ENCODE measurements at places on chromosomes 5 and 9. TPM values are rescaled to one million over a fixed set of nuclear protein-coding genes. Genes with fewer than 3 reads are reported as not detected.

CAPSL gene
- not detected for total RNA-seq

DNA sequence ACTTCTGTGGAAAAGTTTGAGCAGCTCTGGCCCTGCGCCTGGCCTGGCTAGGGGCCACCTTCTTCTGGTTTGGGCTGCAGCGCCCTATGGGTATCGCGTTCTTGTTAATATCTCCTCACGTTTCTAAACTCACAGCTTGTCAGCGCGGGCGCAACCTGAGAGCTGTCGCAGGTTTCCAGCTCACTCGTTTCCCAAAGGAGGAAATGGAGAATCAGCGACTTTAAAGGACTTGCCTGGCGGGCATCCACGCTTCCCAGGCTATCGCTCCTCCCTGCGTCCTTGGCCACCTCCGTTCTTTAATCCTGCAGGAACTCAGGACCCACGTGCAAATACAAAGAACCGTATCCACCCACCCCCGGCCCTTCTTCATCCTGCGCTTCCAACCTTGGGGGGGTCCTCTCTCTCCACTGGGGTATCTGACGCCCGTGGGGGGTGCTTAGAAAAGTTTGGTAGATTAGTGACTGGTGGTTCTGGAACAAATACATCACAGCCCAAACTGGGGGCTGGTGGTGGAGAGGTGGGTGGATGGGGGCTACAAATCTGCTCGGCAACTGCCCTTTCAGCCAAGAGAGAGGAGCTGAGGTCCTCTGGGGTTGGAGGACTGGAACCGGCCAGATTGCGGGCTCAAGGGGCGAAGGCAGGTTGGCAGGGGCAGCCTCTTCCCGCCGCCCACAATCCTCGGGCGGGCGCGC lies 578 bp upstream of the PSAT1 start:
- DNase-seq = no peak

- DNase-seq = peak; percentile 31
Observed at GRCh38 chr9:95373782-95374487, 56.4 kb upstream of the FANCC start.

SERF1A gene
- total RNA-seq = 14.4 TPM

GRCh38 chr5:31982621-31983020 lies 191.5 kb downstream of the GOLPH3 start:
- no peak for DNase-seq

GRCh38 chr5:32030222-32030621 lies 143.9 kb downstream of the GOLPH3 start:
- no peak for DNase-seq

- no peak for DNase-seq
Observed at GRCh38 chr5:12335938-12336337, 431.7 kb upstream of the CTNND2 start.

DNA sequence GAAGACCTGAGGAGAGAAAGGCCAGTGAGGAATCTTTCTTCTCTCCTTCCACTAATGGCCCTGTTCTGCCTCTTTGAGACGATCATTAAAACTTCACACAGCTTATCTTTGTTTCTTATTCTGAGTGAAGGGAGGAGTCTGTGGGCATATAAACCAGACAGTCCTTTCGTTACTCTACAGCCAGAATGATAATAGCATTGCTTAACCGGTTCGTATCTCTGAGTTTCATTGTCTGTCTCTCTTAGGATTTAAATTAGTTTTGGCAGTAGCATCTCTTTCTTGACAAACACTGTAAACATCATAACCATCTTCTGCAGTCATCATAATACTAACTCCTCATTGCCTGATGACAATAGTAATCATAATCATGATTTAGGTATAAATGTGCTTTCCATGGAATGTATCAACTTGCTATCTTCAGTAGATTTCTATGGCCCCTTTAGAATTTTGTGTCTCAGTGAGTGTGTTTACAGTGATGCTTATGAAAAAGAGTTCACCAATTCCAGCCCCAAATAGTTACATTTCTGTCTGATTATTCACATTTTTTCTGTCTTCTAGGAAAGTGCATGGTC lies 618.8 kb upstream of the KLF4 start:
- DNase-seq = no peak

PTPRD gene
- 85.4 TPM for total RNA-seq

DNA sequence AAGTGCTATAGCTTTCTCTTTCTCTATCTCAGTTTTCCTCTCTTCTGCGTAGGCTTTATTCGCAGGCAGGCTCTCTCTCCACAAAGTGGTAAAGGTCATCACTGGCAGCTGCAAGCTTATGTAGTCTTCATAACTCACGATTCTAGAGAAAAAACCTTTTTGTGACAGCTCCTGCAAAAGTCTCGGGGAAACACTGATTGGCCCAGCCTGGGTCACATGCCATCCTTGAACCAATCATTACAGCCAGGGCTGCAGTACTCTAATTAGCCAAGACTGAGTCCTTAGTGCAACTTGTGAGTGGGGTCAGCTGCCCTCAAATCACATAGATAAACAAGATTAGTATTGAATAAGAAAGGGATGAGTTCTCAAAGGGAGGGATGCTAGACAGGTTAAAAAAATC lies 18.3 kb upstream of the FRMPD1 start:
- no peak for DNase-seq

TXNDC8 gene
- not detected for total RNA-seq

TRIM52 gene
- total RNA-seq = 1.9 TPM

PCDHB9 gene
- total RNA-seq = 0.17 TPM

GRCh38 chr5:154309805-154310204 lies 119.3 kb downstream of the GALNT10 start:
- no peak for DNase-seq

CENPK gene
- 21.4 TPM for total RNA-seq

DNA sequence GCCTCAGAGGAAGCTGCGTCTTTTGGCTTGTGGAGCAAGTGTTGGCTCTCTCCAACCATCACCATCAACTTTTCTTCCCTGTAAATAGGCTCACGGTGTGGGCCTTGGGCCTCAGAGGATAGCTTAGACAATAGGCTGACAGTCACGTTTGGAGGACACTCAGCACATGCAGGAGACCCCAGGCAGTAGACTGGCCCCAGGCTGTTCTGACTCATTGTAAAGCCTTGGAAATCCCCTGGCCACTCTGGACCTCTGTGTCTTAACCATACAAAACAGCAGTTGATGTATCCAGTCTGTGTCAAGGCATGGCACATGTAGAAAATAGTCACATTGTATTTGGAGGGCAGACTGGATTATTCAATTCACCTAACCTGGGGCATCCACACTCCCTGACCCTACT lies 18.6 kb downstream of the CD74 start:
- DNase-seq = peak; percentile 9

NTNG2 gene
- total RNA-seq = 0.17 TPM

GADD45G gene
- total RNA-seq = 0.20 TPM

DNA sequence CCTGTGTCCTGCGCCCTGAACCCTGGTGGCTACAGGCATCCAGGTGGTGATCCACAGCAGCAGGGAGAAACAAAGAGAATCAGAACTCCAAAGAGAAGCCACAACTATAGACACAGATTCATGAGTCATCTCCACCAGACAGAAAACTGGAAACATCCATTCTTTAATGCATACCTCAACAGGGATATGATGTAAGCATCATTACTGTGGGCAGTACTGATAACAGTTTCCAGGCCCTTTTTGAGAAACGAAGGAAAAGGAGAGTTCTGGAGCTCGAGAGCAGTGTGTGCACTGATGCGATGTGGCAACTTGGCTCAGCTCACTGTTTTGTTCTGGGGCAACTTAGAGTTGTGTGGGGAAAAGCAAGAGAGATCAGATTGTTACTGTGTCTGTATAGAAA lies 215.6 kb upstream of the ADAMTS16 start:
- DNase-seq = peak; percentile 49

GRCh38 chr9:746661-747434 lies 94.6 kb upstream of the DMRT1 start:
- no peak for DNase-seq

DNA sequence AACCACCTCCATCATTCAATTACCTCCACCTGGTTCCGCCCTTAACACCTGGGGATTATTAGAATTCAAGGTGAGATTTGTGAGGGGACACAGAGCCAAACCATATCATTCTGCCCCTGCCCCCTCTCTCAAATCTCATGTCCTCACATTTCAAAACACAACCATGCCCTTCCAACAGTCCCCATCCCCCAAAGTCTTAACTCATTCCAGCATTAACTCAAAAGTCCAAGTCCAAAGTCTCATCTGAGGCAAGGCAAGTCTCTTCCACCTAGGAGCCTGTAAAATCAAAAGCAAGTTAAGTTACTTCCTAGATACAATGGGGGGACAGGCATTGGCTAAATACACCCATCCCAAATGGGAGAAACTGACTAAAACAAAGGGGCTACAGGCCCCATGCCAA lies 18.8 kb downstream of the PSIP1 start:
- DNase-seq = no peak

DNA sequence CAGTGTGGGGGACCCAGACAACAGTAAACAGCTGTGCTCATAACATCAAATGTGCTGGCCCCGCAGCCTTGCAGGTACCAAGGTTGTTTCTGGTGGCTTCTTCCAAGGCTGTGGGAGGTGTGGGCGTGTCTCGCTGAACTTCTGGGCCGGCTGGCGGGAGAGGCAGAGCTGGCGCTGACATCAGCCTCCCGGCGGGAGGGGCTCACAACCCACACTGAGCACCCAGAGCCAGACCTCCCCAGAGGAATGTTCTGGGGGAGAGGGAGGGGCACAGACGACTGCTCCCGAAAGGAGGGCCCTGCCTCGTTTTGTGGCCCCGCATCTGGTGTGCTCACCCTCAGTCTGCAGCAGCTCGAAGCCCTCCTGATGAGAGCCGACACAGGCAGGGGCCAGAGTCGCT lies 6.9 kb upstream of the SLC12A7 start:
- DNase-seq = no peak

PCDHAC1 gene
- total RNA-seq = 2.7 TPM

REXO4 gene
- total RNA-seq = 10.8 TPM

GRCh38 chr5:13244151-13244550 lies 700.3 kb downstream of the DNAH5 start:
- no peak for DNase-seq

GRCh38 chr9:4886698-4887097 lies 94.0 kb downstream of the RCL1 start:
- DNase-seq = peak; percentile 98

DNA sequence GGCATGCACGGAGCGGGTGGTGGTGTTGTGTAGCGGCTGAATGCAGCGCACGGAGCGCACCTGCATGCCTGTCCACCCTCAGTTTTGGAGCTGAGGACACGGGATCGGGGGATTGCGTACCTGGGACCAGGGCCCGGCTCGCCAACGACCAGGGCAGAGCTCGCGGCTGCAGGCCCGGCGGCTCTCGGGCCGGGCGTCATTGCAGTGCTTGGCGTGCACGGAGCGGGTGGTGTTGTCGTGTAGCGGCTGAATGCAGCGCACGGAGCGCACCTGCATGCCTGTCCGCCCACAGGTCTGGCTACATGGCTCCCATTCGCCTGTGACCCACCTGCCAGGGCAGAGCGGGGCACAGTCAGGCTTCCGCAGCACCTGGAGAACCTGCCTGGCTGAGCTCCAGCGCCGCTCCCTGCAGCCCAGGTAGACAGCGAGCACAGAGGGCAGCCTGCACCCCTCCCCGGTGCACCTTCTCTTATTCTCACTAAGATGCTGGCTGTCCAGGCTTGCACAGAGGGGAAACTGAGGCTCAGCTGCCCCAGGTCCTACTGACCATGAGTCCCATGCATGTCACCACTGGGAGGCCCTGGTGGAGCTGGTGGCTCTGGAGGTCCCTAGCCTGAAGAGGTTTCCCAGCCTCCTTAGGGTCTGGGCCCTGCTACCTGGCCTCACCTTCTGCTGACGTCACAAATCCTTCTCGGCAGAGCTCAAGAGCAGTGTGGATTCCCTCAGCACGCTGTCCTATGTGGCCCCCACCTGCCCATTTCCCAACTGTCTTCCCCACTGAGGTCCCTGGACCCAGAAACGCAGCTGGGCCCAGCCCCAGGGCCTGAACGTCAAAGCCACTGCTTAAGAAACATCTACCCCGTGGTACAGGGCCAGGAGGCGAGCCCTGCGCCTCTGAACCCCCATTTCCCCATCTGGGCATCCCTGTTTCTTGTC lies 64.9 kb downstream of the ZNF354C start:
- DNase-seq = no peak

DNA sequence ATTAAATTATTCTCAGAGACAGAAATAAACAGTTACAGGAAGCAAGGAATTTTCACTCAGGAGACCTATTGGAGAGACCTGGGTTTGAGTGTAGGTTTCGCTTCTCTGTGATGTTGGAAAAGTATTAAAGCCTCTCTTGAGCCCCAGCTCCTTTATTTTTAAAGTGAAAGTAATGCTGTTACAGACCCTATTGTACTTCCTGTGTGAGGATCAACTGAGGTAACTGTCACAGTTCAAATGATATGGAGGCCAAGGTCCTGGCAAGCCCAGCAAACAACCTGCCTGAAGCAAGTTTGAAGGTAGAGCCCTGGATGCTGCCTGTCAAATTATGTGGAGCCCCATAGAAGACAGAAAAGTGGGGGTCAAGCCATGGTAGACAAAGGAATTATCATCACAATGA lies 7.9 kb upstream of the HACD4 start:
- no peak for DNase-seq

DNA sequence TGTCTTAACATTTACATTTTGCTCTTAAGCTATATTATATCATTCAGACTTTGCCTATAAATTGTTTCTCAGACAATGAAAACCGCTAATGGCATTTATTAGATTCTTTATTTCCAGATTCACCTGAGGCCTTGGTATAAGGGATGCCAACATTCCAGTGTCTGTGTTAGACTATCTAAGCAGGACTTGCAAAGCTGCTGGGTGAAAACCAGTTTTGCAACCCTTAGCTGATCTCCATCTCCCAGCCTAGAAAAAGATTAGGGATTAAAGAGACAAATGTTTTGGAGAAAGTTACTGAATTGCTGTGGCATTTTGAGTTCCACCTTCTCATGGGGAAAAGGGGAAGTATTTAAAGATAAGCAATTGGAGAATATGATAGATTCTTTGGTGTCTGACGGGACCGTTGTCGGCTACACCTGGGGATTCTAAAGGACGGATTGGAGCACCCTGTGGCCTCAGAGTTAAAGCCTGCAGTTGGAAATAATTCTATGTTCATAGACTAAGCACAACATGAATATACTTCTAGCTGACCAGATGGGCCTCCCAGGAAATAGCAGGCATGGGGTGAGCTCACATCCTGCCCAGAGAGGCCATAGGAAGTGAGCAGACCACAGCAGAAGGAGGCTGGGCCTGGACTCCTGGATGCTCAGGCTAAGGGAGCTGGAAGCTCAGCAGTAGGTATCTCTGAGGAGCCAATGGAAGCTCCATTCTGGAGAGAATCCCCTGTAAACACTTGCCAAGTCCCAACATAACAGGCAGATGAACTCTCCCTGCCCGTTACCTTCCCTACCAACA lies 21.8 kb downstream of the ENTREP1 start:
- DNase-seq = no peak

GABRA1 gene
- not detected for total RNA-seq

DNA sequence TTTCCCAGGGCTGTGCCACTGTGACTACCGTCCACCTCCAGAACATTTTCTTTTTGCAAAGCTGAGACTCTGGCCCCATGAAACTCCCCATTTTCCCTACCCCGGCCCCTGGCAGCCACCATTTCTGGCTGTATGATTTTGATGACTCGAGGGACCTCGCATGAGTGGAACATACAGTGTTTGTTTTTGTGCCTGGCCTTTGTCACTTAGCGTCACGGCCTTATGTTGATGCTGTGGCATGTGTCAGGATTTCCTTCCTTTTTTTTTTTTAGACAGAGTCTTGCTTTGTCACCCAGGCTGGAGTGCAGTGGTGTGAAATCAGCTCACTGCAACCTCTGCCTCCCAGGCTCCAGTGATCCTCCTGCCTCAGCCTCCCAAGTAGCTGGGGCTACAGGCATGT lies 42.7 kb downstream of the ASS1 start:
- DNase-seq = no peak
